ENCODE measurements at places on chromosomes 2 and 18. TPM values are rescaled to one million over a fixed set of nuclear protein-coding genes. Genes with fewer than 3 reads are reported as not detected.

DNA sequence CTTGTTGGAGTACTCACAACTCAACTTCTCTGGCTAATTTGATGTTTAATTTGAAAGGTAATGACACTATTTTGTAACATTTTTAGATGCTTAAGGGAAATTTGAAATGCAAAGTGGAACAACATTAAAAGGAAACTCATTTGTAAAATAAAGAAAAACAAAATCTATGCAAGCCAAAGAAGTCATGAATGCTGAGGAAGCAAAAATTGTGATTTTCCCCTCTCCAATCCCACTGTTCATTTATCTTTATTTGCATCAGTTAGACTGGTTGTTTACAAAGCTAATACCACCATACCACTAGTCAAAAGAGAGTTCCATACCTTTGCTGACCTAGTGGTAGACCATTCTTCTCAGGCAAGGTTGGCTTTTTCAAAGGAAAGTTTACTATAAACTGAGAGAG, 2.2 kb upstream of the B4GALT6 start:
- no peaks in the 10 kb centered on the region for H3K27me3 ChIP-seq
- H3K36me3 ChIP-seq = no peaks in the 10 kb centered on the region
- H3K27ac ChIP-seq = no peak overlapping the region
- peaks cover 4% of the 10 kb centered on the region for H3K4me1 ChIP-seq
- no peak overlapping the region for H3K4me3 ChIP-seq

DNA sequence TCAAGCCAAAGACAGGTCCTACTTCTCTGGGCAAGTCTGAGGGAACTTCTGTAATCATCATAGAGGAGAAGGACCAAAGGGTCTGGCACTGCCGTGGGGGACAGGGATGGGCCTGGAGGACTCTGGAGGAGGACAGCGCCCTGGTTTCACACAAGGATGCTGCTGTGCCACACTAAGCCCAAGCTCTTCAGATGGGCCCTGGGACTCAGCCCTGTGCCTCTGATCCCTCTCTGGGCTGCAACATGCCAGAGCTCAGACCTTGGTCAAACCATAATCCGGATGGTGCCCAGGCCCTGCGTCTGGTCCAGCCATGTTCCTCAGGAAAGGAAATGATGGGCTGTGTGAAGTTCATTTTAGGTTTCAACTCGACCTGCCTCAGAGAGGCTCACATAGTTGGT, 222.0 kb upstream of the COPS8 start:
- H3K36me3 ChIP-seq = no peaks in the 10 kb centered on the region
- no peaks in the 10 kb centered on the region for H3K27me3 ChIP-seq
- peaks cover 13% of the 10 kb centered on the region for H3K4me1 ChIP-seq
- H3K27ac ChIP-seq = peak overlapping the region; percentile 70
- no peak for DNase-seq
- no peak overlapping the region for H3K4me3 ChIP-seq

- H3K27me3 ChIP-seq = no peaks in the 10 kb centered on the region
- no peaks in the 10 kb centered on the region for H3K36me3 ChIP-seq
- H3K4me1 ChIP-seq = no peaks in the 10 kb centered on the region
- no peak for DNase-seq
- H3K27ac ChIP-seq = no peak overlapping the region
- no peak overlapping the region for H3K4me3 ChIP-seq
Observed at GRCh38 chr18:24243677-24244076, 104.8 kb downstream of the CABYR start.

DNA sequence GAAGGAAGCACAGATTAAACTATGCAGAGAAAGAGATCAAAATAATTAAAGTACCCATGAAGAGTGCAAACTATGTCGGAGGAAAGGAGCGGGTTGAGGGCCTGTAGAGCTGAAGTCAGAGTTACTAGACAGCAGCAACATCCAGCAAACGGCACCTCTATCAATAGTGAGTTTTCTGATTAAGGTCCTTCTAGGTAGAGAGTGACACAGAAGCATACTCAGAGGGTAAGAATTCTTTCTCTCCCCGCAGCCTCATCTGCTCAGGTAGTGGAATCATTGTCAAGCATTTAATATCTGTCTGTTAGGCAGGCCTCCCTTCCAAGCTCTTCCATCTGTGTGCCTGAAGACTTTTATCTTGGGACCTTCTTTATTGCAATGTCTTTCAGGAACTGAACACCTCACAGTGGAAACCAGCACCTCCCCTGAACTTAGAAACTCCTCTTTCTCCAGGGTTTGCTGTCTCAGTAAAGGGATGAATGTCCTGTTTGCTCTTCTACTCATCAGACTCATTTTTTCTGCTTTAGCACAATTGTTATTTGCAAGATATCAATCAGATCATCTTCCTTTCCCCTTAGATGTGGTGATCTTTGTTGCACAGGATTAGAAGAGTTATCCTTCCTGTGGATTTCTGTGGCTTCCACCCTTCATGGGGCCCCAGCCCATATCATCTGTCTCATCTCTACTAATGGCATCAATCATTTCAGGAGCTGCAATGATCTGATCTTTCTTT, 28.8 kb downstream of the SP140 start:
- no peak overlapping the region for H3K4me3 ChIP-seq
- no peak for DNase-seq
- no peak overlapping the region for H3K27ac ChIP-seq
- no peaks in the 10 kb centered on the region for H3K4me1 ChIP-seq

GRCh38 chr2:230644356-230644935, 68.2 kb upstream of the CAB39 start:
- no peaks in the 10 kb centered on the region for H3K36me3 ChIP-seq
- no peak for DNase-seq
- H3K4me1 ChIP-seq = peaks cover 3% of the 10 kb centered on the region
- no peak overlapping the region for H3K27ac ChIP-seq
- H3K27me3 ChIP-seq = no peaks in the 10 kb centered on the region

- H3K4me1 ChIP-seq = no peaks in the 10 kb centered on the region
- H3K27me3 ChIP-seq = no peaks in the 10 kb centered on the region
- no peaks in the 10 kb centered on the region for H3K36me3 ChIP-seq
- no peak for DNase-seq
Observed at GRCh38 chr2:22209545-22209944, 1085.8 kb downstream of the TDRD15 start.

GRCh38 chr18:75344161-75344560, 83.3 kb downstream of the SMIM21 start:
- no peaks in the 10 kb centered on the region for H3K4me1 ChIP-seq
- H3K27me3 ChIP-seq = peaks cover 6% of the 10 kb centered on the region
- no peak overlapping the region for H3K27ac ChIP-seq
- H3K36me3 ChIP-seq = no peaks in the 10 kb centered on the region
- H3K4me3 ChIP-seq = no peak overlapping the region
- no peak for DNase-seq

- peak; percentile 16 for DNase-seq
- peak overlapping the region; percentile 98 for H3K27ac ChIP-seq
- peaks cover 5% of the 10 kb centered on the region for H3K4me1 ChIP-seq
- H3K27me3 ChIP-seq = no peaks in the 10 kb centered on the region
- H3K4me3 ChIP-seq = peak overlapping the region; percentile 98
Observed at GRCh38 chr2:70247364-70248180, 856 bp downstream of the TIA1 start.

GRCh38 chr18:72542342-72542741, 1.8 kb downstream of the CBLN2 start:
- no peaks in the 10 kb centered on the region for H3K36me3 ChIP-seq
- H3K27me3 ChIP-seq = peaks cover 53% of the 10 kb centered on the region
- no peak for DNase-seq
- H3K27ac ChIP-seq = no peak overlapping the region
- H3K4me1 ChIP-seq = peaks cover 15% of the 10 kb centered on the region

DNA sequence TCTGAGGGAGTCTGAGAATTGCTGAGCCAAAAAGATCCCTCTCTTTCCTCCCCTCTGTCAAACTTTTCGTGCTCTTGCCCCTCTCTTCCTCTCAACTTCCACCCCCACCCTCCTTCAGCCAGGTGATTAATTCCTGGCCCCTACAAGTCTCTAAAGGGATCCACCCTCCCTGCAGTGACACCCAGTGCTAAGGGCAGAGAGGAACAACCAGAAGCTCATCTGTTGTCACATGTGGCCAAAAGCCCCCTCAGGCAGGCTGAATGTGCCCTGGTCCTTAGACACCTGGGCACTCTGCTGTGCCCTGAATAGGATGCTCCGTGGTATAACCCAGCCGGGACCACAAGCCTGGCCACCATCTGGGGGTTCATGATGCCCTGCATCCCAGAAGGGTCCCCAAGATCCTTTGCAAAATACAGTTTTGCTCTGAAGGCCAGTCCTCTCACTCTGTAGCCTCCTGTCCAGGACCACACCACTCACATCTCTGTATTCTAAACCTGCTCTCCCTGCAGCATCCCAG, 234.4 kb downstream of the BCL11A start:
- peaks cover 6% of the 10 kb centered on the region for H3K27me3 ChIP-seq
- H3K4me3 ChIP-seq = no peak overlapping the region
- no peak for DNase-seq
- no peaks in the 10 kb centered on the region for H3K36me3 ChIP-seq
- H3K4me1 ChIP-seq = no peaks in the 10 kb centered on the region

DNA sequence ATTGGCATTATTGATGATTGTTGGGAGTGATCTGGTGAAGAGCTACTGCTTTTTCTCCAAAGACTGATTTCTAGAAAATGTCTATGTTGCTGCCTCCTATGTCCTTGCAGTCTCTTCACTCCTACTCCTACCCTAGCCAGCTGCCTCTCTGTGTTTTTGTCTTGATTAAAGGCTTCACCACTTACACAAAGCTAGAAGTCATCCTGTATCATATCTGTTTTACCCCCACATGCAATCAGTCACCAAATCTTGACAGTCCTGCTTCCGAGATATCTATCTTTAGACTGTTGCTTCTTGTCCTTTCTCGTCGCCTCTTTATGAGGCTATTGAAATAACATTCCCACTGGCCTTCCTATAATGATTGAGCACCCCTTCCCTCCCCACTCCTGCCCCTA, 84.5 kb upstream of the ITGA4 start:
- H3K36me3 ChIP-seq = no peaks in the 10 kb centered on the region
- H3K4me1 ChIP-seq = peaks cover 13% of the 10 kb centered on the region
- no peak for DNase-seq
- no peak overlapping the region for H3K27ac ChIP-seq
- no peak overlapping the region for H3K4me3 ChIP-seq
- no peaks in the 10 kb centered on the region for H3K27me3 ChIP-seq

DNA sequence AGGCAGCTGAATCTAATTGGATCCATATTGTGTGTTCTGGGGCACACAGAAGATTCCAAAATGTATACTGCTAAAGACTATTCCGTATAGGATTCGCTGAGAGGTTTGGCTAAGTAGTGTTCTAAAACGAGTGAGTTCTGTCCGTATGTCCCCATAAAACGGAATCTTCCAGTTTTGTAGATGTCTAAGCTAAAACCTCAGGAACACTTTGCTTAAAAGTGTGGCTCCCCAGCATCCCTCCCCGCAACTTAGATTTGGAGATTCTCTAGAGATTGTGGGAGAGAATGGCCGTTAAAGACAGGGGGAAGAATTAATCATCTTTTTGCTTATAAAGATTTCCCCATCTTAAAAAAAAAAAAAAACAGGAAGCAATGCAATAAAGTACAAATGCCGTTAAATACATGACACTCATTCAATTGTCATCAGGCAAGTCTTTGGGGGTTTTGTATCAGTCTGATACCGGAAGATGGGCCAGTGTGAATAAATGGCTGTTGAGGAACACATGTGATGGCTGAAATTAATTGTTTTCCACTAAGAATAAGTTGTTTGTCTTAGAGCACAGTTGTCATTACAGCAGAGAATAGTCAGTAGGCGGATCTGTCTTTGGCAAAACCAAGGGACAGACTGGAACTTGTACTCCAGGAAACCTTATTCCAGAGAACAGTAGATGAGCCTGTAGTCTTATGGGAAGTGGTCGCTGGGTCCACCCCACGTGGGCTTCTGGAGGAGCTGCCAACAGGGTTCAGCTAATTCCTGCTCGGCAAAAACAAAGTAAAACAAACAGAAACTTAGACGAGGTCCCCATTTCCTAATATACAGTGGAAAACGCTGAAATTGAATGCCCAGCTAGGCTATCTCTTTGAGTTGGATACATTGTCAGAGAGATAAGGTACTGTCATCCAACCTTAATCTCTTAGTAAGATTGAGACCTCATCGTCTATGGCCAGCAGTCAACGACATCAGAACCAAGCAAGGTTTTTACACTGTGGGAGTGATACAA, 1.7 kb downstream of the EMILIN2 start:
- H3K4me1 ChIP-seq = peaks cover 6% of the 10 kb centered on the region
- peak overlapping the region; percentile 56 for H3K4me3 ChIP-seq
- H3K36me3 ChIP-seq = no peaks in the 10 kb centered on the region
- no peak overlapping the region for H3K27ac ChIP-seq

GRCh38 chr18:32909798-32910561, 137.2 kb upstream of the KLHL14 start:
- no peak overlapping the region for H3K27ac ChIP-seq
- no peaks in the 10 kb centered on the region for H3K36me3 ChIP-seq
- no peak for DNase-seq
- H3K4me3 ChIP-seq = peak overlapping the region; percentile 11
- H3K27me3 ChIP-seq = no peaks in the 10 kb centered on the region
- H3K4me1 ChIP-seq = peaks cover 27% of the 10 kb centered on the region

- H3K4me3 ChIP-seq = no peak overlapping the region
- DNase-seq = no peak
- no peaks in the 10 kb centered on the region for H3K27me3 ChIP-seq
- no peaks in the 10 kb centered on the region for H3K36me3 ChIP-seq
- H3K4me1 ChIP-seq = peaks cover 9% of the 10 kb centered on the region
Observed at GRCh38 chr2:158486150-158486969, 29.6 kb downstream of the PKP4 start.

DNA sequence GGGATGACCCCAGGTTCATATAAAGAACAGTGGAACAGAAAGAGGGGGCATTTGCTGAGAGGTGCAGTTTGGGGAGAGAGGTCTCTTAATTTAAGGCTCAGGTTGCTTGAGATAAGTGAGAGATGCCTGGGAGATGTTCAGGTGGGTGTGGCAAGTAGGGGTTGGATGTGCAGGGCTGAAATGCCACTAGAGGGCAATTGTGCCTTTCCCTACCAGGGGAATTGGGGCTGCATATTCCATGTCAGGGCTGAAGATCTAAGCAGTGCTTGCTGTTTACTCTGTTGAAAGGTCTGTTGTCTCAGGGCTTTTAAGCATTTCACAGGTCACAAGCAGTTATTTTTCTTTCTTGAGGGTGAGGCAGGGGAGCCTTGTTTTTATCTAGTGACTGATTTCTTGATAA, 7.8 kb downstream of the CCDC85A start:
- peaks cover 6% of the 10 kb centered on the region for H3K27me3 ChIP-seq
- H3K27ac ChIP-seq = no peak overlapping the region
- H3K4me1 ChIP-seq = no peaks in the 10 kb centered on the region
- no peak overlapping the region for H3K4me3 ChIP-seq

DNA sequence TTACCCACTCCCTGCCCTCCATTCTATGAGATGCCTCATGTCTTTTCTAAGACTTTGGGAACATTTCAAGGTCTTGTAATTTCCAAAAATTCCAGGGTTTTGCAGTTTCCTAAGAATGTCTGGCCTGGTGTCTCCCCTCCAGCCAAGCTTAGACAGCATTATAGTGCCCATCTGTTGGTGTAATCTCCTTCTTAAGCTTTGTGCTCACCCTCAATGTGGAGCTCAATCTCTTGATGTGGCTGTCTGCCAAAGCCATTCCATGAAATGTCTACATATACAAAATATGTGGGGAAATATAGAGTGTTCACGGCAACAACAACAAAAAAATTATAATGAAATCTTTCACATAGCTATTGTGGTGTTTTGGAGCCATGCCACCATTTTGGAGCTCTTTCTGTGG, 558.4 kb downstream of the PIK3C3 start:
- no peaks in the 10 kb centered on the region for H3K27me3 ChIP-seq
- no peak overlapping the region for H3K27ac ChIP-seq
- no peak overlapping the region for H3K4me3 ChIP-seq
- no peak for DNase-seq
- no peaks in the 10 kb centered on the region for H3K36me3 ChIP-seq

CNGA3 gene
- not detected for total RNA-seq

ONECUT2 gene
- total RNA-seq = 6.2 TPM

GPN1 gene
- total RNA-seq = 63.9 TPM

CNDP1 gene
- total RNA-seq = 0.31 TPM

HSBP1L1 gene
- 3.8 TPM for total RNA-seq

LMAN2L gene
- 19.9 TPM for total RNA-seq

NPPC gene
- total RNA-seq = 0.66 TPM

MC4R gene
- not detected for total RNA-seq
